ENCODE measurements at places on chromosomes 6 and 20.

GRCh38 chr6:44699851-44700250 is 312.3 kb downstream of the CDC5L start:
- DNase-seq: no peak

DNA sequence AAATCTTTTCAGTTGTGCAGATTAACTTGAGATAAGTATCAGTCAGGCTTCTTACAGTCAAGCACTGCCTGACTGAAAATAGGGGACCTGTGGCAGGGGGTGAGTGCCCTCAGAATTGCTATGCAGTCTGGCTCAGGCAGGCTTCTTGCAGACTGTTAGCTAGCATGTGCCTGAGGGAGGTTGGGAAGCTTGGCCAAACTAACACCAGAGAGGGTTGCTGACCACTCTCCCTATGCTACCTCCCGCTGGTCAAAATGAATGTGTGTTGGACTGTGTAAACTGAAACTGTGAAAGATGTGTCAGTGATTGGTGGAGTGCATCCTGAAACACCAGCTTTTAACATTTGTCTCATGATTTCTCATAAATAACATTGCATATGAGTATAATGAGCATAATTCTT is 622.3 kb upstream of the IMPG1 start:
- no peak for DNase-seq

DNA sequence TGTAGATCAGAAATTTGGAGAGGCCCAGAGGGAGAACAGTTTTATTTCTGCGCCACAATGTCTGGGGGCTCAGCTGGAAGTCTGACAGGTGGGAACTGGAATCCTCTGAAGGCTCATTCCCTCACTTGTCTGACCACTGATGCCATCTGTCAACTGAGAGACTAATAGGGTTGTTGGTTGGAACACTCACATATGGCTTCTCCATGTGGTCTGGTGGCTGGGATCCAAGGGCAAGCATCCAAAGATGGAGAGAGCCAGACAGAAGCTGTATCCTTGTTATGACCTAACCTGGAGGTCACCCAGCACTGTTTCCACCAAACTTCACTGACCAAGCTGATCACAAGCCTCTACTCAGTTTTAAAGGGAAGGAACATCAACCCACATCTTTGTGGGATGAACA is 117.9 kb upstream of the AKAP12 start:
- no peak for DNase-seq

DNA sequence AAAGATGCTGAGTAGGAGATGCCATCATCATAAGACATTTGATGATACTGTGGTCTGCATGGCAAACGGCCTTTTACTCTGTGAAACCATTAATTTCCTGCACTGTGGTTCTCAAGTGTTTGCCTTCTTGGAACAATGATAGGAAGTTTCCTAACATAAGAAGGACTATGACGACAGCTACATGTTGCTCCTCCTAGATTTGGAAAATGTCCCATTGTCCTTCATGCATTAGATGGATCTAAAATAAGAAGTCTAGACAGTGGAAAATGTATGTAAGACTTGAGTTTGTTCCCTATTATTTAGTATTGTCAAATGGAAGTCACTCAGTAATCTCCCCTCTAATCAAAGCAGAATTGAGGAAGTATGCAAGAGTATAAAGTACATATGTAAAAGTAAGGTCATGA is 98.5 kb upstream of the TMEM170B start:
- DNase-seq: no peak

DNA sequence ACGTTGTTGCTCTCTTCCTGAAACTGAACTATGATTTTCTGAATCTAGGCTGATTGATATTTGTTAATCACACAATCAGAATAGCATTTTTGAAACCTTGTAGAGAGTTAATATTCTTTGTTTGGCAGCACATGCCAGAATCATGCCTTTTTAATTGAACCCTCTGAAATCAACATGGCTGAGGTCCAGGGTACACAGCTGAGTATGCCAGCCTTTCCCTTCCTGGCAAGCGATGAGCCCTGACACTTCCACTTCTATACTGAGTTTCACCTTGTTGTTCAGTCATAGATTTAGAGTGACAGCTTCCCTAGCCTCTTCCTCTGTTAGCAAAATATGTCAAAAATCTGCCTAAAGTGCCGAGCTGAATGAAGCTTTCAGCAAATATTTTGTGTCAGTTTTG is 6.8 kb downstream of the HDDC2 start:
- DNase-seq: no peak

DNA sequence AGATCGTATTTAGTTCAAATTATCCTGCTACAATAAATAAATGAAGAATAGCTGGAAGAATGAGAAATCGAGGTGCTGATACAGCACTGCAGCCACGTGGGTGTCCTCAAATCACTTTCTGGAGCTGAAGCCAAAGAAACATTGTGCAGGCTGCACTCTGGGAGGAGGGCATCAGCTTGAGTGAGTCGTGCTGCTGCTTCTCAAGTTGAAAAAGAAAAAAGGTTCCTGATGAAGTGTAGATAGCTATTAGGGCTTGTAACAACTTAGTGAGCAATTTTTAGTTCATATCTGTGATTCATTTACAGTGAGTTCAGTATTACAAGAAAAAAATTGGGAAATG is 40.5 kb downstream of the DSE start:
- no peak for DNase-seq

GRCh38 chr6:38319256-38320212 is 320.2 kb downstream of the BTBD9 start:
- DNase-seq: no peak

- DNase-seq: no peak
Observed at GRCh38 chr6:44672086-44672485, 284.6 kb downstream of the CDC5L start.

GRCh38 chr6:36127462-36128016 is 2.8 kb upstream of the MAPK13 start:
- no peak for DNase-seq

DNA sequence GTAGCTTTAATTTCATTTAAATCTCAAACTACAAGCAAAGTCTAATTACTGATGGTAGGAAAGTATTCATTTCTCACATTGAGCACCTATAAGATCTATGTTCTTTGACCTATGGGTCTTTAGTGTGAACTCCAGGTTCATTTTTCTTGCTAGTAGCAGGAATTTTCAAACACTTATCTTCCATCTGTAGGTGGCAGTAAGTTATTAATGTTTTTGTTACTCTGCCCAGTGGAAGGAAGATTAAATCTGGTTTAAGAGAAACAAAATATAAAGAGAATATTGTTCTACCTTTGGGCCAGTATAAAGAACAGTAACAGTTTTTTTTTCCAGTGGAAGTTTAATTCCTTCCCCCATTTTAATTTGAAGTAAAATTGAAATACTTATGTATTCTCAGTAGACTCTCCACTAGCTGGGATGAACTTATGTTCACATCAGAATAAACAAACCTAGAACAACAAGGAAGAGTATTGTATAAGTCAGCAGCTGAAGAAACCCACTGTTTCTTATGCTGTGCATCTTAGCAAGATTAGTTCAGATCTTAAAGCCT is 328.2 kb downstream of the PHF3 start:
- no peak for DNase-seq

DNA sequence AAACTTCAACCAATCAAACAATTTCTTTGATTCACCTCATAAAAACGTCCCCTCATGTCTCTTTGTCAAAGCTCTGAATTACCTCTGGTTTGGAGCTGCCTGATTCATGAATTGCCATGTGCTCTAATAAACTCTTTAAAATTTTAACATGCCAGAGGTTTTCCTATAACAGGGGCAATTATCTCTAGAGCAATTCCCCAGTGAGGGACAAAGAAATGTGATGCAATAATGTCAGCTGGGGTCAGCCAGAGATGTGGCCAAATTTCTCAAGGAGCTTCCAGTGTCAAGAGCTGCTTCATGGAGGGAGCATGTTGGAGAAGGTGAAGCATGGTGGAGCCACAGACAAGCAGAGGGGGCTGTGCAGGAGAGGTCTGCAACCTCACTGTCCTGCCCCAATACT is 38.7 kb upstream of the RFPL4B start:
- DNase-seq: no peak

GRCh38 chr20:25398376-25399036 is 7.9 kb upstream of the ABHD12 start:
- no peak for DNase-seq

GRCh38 chr6:85866370-85866730 is 223.7 kb upstream of the SYNCRIP start:
- no peak for DNase-seq

DNA sequence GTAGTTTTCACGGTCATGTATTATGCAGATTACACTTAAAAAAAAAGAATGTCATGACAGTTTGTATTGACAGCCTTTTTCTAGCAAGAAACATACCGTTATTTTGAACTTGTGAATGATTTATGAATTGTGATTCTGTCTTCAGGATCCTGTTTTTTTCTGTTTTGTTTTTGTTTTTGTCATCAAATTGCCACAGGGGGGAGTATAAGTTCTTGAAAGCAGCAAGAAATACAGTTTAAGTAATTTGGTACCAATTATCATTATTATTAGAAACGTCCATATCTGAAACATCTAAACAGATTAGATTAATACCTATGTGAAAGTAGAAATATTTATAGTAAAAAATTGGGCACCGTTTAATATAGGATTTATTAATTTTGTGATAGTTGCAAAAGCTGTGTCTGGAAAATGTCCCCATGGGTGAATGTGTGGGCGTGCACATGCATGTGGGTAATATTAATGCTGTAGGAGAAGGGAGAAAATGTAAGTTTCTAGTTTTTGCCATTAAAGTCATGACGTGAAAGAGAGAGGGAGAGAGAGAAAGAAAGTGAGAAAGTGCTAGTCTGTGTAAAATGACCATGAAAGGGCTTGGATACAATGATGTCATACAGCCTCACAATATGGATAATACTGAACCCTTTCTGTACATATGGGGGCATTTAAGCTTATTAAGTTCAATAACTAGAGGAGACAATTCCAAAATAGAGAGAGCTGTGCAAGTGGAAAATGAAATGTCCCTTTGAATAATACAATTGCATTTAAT is 9.4 kb upstream of the CCN2 start:
- DNase-seq: no peak

DNA sequence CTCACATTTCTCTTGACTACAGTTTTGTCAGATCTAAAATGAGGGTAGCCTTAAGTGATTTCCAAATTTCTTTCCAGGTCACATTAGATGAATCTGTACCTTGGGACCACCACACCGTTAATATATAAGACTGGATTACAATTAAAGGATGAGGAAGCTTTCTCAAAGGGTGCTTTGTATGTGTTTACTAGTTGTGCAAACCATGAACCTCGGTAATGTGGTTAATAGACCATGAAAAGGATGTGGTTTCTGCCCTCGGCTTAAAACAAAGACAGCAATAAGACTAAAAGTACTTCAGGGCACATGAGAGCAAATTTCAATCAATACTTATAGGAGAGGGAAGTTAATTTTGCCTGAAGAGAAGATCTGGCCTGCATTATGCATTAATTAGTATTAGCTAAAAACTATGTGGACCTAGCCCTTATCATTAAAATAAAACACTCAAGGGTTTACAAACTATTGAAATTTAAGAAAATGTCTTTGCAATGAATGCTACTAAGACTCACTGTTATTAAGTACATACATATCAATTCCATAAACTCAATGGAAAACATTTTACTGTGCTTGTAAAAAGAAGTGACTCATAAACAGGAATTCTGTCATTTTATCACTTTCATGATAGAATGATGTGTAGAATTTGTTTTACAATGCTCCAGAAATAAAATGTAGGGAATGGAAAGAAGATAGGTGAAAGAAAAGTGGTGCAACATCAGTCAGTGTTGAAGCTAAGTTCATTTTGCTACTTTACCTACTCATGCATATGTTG is 936 bp upstream of the TMX4 start:
- no peak for DNase-seq

GRCh38 chr20:61884571-61885389 is 180.9 kb downstream of the TAF4 start:
- no peak for DNase-seq

DNA sequence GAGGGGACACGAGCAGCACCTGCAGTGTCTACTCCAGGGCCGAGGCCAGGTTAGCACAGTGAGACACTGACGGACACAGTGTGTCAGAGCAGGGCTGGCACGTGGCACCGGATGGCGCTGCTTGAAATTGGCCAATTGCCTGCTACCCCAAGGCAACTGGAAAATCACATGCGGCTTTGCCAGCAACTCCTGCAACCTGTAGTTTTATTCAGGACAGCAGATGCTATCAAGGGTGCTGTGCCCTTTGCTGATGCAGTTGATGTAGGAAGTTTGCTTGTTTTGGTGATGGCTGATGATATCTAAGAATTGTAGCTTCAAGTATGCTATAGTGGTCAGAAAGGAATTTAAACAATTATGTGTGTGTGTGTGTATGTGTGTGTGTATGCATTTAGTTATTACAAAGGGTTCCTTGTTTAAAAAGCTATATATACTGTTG is 25.9 kb downstream of the RIN2 start:
- DNase-seq: no peak

DNA sequence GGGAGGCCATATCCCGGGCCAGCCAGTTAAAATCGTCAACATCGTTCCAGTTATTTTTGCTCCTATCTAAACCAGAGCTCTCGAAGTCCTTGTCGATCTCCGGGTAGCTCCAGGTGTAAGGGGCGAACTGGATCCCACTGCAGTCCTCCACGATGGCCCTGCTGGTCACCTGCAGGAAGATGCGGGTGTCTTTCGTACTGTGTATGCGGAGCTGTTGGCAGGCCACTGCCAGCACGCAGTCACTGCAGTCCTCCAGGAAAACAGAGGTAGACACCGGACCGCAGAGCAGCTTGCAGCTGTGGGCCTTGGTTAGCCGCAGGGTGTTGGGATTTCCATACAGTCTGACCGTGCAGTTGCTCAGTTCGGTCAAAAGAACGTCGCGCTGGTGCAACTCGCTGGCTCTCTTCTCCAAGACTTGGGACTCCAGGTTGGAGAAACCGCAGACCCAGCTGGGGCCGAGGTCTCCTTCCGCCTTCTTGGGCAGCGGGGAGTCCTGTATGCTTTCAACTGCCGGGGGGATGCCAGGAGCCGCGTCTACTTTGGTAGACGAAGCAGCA is 742 bp downstream of the TBCC start:
- DNase-seq: peak; percentile 1

DNA sequence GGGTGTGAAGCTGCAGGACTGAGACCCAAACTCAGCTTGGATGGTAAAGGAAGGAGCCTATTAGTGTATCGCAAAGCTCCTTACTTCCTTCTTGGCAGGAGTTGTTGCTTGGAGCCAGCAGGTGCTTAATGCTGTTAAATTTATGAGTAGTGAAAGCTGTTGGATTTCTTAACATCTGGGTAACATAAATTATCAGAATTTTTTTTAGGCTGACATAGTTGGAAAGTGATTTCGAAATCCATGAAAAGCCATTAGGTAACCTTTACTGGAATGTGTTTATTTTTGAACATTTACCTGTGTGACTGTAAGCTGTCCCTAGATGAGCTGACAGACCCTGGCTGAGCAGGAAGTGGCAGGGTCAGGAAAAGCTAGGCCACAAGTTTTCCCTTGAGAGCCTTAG is 470.4 kb upstream of the SLC35B3 start:
- DNase-seq: no peak

DNA sequence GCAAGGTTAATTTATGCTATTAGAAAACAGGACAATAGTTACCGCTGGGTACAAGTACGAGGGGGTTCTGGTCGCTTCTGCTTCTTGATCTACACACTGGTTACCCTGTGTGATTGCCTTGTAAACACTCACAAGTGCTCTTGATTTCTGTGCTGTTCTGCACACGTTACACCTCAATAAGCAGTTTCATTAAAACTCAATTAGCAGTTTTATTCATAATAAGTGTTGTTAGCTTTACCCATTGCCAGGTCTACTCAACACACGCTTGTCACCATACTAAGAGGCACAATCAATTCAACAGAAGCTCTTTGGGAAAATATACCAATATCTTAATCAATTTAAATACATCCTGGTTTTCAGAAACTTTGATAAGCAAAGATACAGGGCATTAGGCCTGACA is 20.4 kb downstream of the BMP7 start:
- no peak for DNase-seq
